ENCODE measurements at places on chromosomes 11 and 22.

- no peak for DNase-seq
Measured at GRCh38 chr11:118312328-118312727, 7.8 kb downstream of the CD3E start.

DNA sequence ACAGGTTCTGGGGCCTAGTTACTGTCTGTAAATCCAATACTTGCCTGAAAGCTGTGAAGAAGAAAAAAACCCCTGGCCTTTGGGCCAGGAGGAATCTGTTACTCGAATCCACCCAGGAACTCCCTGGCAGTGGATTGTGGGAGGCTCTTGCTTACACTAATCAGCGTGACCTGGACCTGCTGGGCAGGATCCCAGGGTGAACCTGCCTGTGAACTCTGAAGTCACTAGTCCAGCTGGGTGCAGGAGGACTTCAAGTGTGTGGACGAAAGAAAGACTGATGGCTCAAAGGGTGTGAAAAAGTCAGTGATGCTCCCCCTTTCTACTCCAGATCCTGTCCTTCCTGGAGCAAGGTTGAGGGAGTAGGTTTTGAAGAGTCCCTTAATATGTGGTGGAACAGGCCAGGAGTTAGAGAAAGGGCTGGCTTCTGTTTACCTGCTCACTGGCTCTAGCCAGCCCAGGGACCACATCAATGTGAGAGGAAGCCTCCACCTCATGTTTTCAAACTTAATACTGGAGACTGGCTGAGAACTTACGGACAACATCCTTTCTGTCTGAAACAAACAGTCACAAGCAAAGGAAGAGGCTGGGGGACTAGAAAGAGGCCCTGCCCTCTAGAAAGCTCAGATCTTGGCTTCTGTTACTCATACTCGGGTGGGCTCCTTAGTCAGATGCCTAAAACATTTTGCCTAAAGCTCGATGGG lies 13.5 kb downstream of the PIK3IP1 start:
- DNase-seq: no peak

DNA sequence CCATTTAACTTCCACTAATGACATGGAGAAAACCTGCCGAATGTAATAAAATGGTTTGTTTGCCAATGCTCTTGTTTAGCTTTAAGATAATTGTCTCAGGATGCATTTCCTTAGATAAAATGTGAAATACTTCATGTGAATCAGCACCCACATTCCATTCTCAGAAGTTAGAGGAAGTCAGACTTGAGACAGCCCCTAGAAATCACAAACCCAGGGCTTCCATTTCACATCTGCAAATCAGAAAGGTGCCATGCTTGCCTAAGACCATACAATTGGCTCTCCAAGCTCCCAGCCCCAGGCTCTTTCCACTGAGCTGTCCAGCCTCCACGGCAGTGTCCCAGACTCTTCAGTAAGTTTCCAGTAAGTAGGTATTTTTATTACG lies 35.6 kb upstream of the ADORA2A start:
- no peak for DNase-seq

DNA sequence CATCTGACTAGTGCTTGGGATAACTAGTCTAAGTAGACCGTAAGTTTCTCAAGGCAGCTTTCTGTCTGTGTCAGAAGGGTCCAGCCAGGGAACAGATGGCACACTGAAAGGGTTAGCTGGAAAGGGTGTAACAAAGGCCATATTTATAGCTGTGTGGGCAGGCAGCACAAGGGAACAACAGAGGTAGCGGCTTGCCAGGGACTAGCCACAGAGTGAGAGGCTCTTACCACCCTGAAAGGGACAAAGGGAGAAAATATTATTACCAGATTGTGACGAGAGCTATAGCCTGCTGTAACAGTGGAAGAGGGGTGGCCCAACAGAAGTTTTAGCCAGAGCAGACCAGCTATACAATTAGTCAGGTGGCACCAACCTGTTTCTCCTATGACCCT lies 129.4 kb downstream of the CCDC34 start:
- no peak for DNase-seq

- DNase-seq: no peak
Measured at GRCh38 chr11:76762356-76762752, 20.8 kb upstream of the TSKU start.

Data from stimulated activated CD8-positive, alpha-beta memory T cell treated with anti-CD3 and anti-CD28 coated beads, Interleukin-4, amount 100 ng/mL, for 4 hours (primary cell).